ENCODE measurements at places on chromosomes 7 and 10.
A peak's percentile ranks its signal among the peaks of the same experiment; 100 is the strongest.

DNA sequence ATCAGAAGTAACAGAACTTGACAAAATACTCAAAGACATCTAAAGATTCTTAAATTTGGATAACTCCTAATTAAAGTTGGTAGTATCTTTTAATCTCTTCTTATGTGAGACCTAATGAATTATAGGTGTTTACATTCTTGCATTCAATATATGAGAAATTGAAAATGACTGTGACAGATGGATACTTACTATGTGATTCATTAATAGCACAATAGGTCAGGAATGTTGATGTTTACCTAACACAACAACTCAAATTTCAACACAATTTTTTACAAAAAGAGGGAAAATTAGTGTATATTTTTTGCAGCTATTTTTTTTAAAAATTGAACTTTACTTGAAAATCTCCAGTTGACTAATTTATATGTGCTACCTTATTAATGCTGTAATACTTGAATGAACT lies 31.7 kb upstream of the MCU start:
- no peak for DNase-seq

DNA sequence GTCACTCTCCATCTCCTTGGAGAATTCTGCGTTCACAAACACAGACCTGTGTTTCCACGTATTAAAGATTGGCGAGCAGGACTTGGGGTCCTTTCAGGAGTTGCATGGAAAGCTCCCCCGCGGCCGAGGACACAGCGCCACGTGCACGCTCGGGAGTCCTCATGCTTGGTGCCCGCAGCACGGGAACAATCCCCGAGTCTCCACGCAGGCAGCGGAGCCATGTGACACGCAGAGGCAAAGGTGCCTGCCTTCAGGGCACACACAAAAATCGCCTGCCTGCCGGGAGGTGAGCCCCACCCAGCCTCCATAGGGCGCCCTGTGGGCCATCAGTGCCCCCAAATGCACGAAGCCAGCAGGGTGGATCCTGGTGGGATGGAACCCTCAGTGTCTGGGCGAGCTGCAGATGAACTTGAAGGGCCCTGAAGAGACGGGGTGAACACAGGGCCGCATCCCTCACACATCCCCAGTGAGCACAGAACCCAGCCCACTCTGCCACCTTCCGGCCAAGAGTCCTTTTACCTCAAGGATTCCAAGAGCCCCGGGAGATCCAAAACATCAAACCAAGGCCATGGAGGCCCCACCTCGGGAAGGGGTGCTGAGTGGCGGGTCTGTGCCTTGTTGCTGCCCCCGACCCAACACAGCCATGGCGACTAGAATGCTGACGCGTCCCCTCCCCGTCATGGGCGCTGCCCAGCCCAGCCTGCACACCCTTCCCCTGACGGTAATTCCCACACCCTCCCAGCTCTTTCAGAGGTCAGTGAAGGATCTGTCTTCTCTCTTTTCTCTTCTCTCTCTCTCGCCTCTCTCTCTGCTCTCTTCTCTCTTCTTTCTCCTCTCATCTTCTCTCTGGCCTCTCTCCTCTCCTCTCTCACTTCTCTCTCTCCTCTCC lies 55.9 kb downstream of the CFAP46 start:
- peak; percentile 33 for DNase-seq

DNA sequence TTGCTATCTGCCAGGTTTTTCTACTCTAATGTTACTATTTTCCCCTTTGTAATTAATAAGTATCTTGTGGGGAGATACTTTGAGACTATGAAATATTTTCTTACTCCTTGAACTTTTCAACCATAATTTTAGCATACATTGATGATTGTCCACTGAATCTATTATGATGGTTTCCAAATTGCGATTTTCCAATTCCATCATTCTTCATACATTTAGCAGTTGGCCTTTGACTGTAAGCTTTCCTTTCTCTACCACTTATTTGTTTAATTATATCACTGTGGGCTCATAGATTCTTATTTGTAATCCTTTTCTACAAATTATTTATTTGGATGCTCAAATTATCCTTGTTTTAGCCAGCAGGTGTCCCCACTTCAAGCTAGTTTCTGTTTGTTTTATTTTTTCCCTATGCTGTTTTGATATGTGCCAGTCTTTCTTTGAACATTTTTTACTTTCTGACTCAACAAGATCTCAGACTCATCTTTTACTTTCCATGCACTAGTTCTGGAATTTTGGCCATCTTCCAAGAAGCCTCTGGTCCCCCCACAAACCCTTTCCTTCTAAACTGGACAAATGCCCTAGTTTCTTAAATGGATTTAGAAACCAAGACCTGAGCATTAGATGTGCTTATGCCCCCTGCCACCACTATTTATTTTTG lies 11.4 kb upstream of the MRPS16 start:
- no peak for DNase-seq

DNA sequence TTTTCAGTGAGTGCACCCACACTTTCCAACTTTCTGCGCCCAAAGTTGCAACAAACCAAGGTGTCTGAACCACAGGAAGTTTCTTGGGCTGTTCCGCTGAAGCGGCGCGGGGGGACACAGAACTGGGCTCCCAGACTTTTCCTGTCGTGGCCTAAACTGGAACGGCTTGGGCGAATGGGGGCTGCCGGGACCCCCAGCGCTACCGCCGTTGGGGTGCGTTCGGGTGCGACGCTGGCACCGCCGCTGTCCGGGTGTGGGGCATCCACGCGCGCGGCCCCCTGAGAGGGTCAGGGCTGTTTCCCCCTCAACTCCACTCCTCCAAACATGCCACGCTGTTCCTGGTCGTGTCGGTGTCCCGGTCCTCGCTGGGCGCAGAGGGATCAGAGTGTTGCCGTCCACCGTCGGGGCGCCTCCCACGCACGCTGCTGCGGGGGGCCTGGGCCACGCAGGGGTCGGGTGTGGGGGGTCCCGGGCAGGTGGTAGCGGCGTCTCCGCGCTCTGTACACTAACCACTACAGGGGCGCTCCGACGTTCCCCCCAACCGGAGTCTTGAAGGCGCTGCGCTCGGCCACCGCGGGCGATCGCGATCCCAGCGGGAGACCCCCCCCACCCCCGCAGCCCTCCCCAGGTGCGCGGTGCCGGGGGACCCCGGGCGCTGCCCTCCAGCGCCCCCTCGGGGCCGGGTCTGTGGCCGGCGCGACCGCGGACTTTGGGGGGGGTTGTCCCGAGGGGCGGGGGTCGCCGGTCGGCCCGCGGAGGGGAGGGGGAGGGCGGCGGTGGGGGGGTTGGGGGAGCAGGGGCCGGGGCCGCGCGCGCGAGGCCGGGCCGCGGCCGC lies 2.2 kb upstream of the CUX1 start:
- DNase-seq = peak; percentile 33

DNA sequence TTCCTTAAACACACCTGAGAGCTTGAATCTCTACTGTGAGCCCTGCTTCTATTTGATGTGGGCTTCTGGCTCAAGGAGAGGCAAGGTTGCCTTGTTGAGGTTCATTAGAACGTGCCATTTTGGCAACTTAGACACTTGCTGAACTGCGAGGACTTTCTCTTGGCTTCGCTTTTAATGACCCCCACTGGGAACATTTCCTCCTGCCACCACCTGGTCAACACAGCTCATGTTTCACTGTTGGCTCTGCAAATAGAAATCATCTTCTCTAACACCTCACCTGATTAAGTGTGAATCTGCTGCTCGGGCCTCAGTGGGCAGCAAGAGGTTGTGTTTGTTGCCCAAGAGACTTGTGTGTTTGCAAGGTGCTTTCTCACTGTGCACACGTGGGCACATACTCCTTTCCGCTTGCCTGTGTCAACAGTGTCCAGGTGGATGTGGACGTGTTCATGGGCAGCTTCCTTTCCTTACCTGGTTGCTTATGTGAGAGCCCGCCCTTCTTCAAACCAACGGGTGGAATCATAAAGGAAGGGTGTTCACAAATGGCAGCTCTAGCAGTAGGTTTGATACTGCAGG lies 147.0 kb downstream of the NRP1 start:
- DNase-seq = no peak

- peak; percentile 48 for DNase-seq
Measured at GRCh38 chr10:132233501-132234085, 46.8 kb downstream of the DPYSL4 start.

- DNase-seq = no peak
Measured at GRCh38 chr7:140609646-140610045, 31.0 kb downstream of the DENND2A start.

DNA sequence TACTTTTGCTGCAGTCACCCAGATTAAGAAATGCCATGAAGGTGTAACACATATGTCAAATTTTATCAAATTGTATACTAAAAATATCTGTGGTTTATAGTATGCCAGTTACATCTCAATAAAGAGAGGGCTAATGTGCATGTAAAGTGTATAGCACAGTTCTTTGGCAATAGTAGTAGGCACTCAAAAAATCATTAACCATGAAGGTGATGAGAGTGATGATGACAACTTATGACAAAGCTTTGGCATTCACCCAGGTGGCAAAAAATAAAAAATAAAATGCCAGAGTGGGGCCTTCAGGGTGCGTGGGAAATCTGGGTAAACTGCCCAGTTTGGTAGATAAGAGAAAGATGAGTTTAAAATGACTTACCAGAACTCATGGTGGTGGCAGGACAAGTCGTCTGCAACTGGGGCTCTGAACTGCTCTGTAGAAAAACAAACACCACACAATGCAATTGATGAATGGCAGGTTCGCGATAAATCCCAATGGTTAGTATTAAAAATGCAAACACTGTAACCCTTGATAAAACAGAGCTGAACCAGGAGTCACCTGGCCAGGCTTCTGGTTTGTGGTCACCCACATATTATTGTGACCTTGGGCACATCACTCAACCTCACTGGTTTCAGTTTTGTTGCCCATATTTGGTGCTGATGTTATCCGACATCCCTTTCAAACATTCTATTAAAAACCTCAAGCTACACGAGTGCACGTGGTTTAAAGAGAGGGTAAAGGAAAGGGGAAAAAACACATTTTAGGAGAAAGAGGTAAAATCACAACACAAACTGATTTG lies 120.2 kb downstream of the SORBS1 start:
- DNase-seq = no peak

GRCh38 chr7:129796186-129796775 lies 156.5 kb downstream of the UBE2H start:
- DNase-seq = no peak

GRCh38 chr10:92822060-92822634 lies 26.2 kb upstream of the EXOC6 start:
- DNase-seq = no peak

GRCh38 chr10:124092250-124092859 lies 1.0 kb downstream of the CHST15 start:
- peak; percentile 50 for DNase-seq

DNA sequence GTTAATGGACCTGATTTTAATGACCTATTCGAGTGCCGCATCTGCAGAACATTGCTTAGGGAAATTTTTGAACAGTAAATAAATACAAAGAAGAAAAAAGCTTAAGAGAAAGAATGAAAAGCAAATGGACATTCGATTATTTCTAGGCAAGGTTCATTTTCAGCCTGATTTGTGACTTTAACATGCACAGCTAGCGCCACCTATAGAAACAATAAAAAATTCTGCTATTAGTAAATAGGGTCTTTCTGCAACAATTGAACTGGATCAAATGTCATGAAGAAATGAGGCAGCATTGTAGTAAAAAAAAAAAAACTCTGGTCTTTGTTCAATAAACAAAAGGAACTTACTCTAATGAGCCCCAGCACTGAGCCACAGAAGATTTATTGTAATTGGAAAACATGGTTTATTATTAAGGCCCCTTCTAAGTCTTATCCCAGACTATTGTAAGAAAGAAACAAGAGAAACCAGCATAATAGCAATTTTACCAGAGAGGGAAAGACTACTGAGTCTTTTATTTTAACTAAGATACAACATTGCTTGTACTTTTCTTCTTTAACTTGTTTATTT lies 41.4 kb upstream of the GHITM start:
- no peak for DNase-seq

- DNase-seq = no peak
Measured at GRCh38 chr7:13839063-13839462, 150.4 kb downstream of the ETV1 start.

- no peak for DNase-seq
Measured at GRCh38 chr7:148336411-148336810, 254.2 kb upstream of the C7orf33 start.
